NCI-H187 treated with DMSO at 0.1 percent for 48 hours (cell line): ENCODE measurements at places on chromosomes 16 and 17.
A peak's percentile ranks its signal among the peaks of the same experiment; 100 is the strongest.

DNA sequence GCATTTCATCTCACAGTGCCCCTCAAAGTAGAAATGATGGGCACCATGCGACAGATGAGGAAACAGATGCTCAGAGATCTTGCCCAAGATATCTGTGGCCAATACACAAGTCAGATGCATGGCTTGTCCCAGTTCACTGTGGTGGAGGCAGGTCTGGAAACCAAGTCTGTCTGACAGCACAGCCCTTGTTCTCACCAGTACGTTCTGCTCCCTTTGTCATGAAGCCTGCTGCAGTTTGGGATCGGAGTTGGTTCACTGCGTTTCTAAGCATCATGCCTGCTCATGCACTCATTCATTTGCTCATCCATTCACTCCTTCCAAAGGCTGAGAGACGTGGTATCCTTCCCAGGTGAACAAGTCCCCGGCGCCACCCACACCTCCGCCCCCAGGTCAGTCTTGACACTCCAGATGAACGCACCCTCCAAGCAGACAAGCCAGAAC is 27.2 kb upstream of the MEAK7 start:
- no peak for DNase-seq

DNA sequence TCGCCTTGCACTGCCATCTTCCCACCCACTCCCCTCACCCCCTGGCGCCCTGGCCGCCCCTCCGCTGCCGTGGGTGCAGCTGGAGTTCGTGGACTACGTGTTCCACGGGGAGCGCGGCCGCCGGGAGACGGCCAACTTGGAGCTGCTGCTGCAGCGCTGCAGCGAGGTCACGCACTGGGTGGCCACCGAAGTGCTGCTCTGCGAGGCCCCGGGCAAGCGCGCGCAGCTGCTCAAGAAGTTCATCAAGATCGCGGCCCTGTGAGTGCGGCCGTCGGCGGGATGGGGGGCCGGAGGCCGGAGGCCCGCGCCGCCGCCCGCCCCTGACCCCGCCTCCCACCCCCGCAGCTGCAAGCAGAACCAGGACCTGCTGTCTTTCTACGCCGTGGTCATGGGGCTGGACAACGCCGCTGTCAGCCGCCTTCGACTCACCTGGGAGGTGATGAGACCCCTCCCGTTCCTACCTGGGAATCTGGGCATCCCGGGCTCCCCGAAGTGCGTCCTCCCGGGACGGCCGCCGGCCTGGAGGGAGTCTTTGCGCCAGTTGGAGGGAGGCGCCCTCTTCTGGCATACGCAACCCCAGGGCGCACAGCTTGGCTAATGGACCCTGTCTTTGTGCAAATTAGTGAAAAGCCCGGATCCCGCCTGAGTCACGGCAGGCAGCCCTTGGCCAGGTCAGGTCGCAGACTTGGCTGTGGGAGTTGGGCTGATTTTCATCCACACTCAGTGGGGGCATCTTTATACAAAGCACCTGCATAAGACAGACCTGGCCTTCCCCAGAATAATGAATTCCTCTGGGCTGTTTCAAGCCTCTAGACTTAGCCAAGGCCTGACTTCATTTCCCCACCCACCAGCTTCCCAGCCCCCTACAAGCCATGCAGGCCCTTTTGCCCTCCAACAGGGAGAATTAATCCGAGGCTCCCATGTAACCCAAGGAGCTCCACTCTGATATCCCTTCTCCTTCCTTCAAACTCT is 14.3 kb downstream of the RAPGEFL1 start:
- peak; percentile 9 for DNase-seq

DNA sequence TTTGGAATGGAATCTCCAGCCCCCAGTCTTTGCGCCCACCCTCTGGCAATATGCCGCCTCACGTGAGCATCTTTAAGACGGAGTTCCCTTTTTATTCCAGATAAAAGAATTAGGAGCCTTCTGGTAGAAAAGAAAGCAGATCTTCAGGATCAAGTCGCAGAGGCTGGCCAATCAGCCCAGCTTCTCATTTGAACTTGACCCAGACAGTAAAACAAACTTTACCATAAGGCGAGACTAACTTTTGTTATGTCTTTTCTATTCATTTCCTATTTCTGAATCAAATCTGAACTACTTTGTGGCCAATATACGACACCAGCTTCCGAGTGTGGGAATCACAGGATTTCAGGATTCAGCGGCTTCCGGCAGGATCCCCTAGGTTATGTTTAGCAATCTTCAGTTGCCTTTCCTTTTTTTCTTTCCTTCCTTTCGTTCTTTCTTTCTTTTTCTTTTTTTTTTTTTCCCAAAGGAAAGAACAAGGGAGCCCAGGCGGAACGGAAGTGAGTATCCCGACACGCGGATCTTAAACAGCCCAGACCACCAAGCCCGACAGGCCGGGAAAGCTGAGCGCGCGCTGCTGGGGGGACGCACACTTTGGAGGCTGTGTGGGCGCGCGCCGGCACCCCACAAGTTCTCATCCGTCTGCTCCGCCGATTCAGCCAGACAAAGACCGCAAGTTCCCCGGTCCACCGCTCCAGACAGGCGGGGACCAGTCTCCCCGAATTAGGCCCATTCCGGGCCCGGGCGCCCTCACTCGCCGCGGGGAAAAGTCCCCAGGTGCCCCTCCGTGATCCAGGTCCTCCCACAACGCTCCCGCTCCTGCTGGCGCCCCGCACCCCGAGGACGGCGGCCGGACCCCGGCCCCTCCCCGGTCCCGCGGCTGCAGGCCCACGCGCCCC is 633 bp downstream of the TBC1D16 start:
- no peak for DNase-seq

DNA sequence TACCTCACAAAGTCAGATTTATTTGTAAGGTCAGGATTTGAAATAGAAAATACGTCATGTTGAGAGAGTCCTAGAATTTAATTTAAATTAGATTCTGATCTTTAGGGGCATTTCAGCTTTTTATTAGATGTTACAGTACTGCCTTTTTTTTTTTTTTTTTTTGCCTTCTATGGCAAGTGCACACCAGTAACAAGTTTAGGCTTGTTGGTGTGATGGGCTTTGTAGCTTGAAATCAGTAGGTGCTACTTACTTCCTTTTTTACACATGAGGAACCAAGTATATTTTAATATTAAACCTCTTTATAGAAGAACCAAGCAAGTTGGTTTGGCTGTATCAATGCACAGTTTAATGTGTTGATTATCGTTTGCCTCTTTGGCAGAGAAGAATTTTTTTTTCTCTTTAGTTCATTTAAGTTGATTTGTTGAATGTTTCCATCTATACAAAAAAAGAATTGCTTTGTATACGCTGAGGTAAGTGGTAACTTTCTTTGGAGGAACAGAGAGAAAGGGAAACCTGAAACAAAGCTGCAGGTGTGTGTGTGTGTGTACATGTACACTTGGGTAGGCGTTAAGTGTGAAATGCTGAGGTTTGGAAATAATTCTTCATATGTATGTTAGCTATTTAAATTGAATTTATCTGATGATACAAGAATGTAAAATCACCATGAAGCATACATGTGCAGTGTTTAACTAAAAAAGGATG is 15.7 kb downstream of the RBL2 start:
- no peak for DNase-seq

DNA sequence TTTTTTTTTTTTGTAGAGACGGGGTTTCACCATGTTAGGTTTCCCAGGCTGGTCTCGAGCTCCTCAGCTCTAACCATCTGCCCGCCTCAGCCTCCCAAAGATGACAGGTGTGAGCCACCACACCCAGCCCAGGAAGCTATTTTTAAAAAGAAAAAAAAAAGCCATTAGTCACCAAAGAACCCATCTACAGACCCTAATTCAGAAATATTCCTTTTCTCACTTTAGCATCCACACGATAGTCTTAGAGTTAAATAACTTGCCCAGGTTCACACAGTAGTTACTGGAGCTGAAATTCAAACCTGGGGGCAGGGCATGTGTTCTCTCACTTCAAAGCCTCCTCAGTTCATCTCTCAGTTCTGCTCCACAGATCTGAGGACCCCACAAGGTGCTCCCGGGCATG is 70.3 kb upstream of the NOL11 start:
- no peak for DNase-seq

- no peak for DNase-seq
Observed at GRCh38 chr16:75614066-75614897, 8.8 kb downstream of the ADAT1 start.

GRCh38 chr17:9898812-9899211 is 6.3 kb downstream of the RCVRN start:
- no peak for DNase-seq

DNA sequence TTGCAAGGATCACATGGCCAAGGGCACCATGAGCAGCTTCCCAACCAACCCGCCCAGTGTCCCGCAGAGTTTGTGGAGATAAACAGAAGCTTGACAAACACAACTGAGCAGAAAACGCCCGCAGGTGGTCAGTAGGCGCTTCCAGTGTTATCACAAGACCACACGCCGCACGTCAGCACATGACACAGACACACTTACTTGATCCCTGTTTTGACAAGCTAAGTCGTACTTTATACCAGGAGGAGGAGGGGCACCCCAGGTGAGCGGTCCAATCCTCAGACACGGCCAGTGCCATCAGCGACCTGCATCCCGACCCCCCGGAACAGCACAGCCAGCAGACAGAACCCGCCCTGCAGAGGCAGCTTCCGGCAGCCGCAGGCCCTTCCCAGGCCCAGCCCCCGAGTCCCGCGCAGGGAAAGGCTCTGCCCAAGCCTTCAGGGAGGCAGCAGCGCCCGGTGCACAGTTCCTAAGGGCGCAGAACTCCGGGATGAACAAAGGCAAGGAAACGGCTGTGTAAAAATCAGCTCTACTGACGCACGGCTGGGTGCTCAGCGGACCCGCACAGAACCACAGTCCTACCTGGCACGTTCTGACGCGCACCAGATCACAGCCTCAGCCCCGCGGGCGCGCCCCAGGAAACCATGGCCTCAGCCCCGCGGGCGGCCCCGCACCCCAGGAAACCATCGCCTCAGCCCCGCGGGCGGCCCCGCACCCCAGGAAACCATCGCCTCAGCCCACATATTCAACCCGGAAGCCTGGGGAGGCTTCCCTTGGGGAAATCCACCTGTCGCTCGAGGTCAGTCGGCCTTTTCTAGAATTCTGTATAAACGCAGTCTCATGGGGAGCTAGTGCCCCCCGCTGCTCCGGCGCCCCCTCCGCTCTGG is 27.8 kb downstream of the AXIN1 start:
- DNase-seq, result no peak

- DNase-seq, result no peak
Observed at GRCh38 chr17:62681061-62681938, 53.8 kb downstream of the MRC2 start.

- DNase-seq, result no peak
Observed at GRCh38 chr16:17252701-17253100, 218.1 kb downstream of the XYLT1 start.

GRCh38 chr17:61700252-61700651 is 109.2 kb upstream of the NACA2 start:
- DNase-seq, result no peak

DNA sequence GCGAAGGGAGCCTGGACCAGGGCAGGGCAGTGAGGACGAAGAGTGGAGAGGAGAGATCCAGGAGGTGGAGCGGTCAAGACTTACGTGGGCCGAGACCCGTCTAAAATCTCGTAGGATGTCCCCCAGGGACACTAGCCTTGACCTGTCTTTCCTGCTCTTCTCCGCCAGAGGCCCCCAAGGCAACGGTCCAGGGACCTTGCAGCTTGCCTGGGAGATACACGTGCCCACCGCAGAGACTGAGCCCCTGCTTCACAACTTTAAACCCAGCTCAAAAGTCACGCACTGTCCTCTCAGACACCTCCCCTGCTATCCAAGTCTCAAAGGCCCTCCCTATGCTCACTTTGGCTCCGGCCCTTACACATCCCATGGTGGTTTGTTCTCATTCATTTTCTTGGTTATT is 9.4 kb downstream of the TIGD7 start:
- DNase-seq, result no peak

DNA sequence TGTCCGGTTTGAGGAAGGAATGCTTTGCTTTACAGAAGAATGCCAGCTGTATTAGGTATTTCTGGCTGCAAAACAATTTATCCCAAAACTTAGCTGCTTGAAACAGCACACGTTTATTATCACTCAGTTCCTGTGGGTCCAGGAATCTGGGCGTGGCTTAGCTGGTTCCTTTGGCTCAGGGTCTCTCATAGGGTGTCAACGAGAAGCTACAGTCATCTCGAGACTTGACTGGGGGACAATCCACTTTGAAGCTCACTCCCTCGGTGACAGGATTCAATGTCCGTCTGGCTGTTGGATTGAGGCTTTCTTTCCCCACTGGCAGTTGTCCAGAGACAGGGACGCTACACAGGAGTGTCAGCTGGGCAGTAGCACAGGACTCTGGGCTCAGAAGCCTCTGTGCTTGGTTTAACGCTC is 9.6 kb upstream of the RHBDF2 start:
- DNase-seq, result no peak

DNA sequence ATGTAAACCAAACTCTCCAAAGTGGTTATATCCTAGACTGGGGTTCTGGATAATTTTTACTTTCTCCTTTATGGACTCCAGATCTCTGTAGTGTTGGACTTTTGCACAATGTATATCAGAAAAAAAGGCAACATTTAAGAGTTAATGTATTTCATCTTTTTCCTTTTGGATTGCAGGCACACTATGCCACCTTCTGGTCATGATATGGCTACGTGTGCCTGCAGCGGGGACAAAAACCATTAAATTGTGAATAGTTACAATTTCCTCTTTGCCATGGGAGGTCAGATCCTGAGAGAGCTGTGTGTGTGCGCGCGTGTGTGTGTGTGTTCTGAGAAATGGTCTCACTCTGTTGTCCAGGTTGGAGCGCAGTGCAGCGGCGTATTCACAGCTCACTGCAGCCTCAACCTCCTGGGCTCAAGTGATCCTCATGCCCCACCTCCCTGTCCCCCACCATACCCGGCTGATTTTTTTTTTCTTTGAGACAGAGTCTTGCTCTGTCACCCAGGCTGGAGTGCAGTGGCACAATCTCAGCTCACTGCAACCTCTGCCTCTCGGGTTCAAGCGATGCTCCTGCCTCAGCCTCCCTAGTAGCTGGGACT is 4.3 kb upstream of the SGF29 start:
- no peak for DNase-seq

GRCh38 chr16:68247400-68247799 is 2.2 kb downstream of the PLA2G15 start:
- DNase-seq, result no peak

DNA sequence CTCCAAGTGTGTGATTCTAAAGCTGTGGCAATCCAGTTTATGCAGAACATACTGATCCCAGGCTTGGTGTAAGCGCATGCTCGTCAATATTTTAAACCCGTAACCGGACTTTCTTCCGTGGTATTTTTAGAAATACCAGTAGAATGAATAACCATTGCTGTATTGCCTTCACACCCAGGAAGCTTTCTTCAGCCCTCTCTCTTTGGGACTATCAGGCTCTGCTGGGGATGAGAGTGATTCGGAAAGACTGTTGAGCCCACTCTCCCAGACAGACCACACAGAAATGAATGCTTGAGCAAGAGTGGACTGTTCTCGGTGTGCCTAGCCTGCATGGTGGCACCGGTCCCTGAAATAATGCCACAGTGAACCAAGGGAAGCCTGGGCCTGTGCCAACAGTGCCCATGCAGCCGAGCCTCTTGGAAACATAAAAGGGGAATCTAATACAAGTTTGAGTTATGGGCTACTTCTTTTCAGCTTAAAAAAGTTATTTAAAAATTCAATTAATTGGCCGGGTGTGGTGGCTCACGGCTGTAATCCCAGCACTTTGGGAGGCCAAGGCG is 89.9 kb upstream of the ELAC2 start:
- DNase-seq, result no peak

- no peak for DNase-seq
Observed at GRCh38 chr17:73192206-73192893, 505 bp upstream of the COG1 start.

- DNase-seq, result no peak
Observed at GRCh38 chr17:41710472-41711090, 1.6 kb upstream of the GAST start.

- no peak for DNase-seq
Observed at GRCh38 chr17:31745964-31746600, 113.0 kb downstream of the COPRS start.

GRCh38 chr16:12609937-12610699 is 193.6 kb downstream of the CPPED1 start:
- DNase-seq, result no peak
